H4 (cell line): ENCODE measurements at places on chromosomes 5 and 9. TPM values are rescaled to one million over a fixed set of nuclear protein-coding genes. Genes with fewer than 3 reads are reported as not detected.

DNA sequence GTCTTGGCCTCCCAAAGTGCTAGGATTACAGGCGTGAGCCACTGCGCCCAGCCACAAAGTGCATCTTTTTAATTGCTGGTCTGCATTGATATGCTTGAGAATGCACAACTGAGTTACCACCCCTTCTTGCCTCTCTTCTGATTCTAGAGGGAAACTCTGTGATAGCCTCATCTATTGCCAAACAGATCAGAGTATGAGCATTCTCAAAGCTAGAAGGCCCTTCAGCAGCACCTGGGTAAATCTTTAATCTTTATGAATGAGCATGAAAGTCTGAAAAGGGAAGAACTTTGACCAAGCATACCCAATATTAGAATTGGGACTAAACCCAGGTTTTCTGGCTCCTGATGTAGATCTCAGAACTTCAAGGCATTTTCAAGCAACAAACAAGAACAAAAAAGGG, 298.3 kb upstream of the TNC start:
- no peak for DNase-seq

DNA sequence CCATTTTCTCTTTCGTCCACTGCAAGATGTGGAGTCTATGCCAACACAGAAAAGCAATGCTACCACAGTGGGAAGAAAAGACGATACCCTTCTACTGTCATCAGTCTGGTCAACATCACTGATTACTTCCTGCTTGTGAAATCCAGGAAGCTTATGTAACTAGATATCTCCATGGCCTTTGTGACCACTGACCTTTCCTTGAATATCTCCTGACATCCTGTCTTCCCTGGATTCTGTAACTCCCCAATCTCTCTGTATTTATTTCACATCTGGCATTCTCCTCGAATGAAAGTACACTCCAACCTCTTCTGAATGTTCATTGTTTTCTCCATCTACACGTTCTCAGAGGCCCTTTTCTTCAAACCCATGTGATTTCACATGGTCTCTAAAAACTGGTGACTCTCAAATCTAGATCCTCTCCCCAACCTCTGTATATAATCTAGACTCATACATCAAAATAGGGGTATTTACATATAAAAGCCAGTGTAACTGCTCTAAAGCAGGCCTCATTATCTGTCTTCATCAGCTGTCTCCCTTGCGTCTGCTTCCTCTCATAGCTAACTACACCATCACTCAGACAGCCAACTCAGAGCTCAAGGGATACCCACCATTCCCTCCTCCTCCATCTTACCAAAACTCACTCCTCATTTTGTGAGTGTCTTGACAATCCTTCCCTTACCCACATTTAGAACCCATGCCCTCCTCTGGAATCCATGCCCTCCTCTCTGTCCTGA, 156.8 kb downstream of the SEMA5A start:
- DNase-seq, result no peak

- DNase-seq, result no peak
Observed at GRCh38 chr5:53575101-53575500, 14.7 kb downstream of the NDUFS4 start.

TENT4A gene
- total RNA-seq, result 3.9 and 6.2 TPM in 2 replicates

RELL2 gene
- total RNA-seq, result 4.5 and 8.4 TPM in 2 replicates

- DNase-seq, result no peak
Observed at GRCh38 chr9:23663536-23663935, 162.5 kb downstream of the ELAVL2 start.

GRCh38 chr5:168152660-168153059, 138.8 kb upstream of the WWC1 start:
- DNase-seq, result peak; percentile 52

DNA sequence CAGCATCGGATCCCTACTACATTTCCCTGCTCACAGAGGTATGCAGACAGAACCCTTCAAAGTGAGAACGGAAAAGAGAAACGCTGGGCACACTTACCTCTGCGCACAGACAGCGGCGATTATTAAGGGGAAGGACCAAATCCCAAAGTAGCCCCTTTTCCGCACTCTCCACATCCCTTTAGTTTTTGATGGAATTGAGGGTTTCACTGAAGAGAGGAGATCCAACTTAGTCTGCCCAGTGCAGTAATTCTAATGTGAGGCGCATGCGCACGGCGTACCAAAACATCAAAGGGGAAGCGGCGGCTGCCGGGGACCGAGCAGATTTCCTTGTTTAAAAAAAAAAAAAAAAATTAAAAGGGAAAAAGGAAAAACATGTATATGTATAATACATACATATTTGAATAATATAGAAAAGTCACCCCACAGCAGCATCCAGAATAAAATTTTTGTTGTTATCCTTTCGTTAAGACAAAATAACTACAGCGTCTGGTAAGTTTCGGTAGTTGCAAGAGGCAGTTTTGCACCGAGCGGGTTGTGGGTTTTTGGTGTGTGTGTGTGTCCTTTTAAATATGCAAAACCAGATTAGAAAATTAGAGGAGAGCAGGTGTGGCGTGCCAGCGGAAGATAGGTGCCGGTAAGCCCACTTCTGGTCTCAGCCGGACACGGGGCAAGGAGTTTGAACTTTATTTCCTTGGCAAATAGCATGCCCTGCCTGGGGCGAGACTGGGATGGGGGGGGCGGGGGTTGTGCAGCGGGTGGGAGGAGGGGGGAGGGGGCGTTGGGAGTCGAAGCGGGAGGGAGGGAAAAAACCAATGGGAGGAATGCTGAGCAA, at the start of gene GABRB2:
GABRB2 (minus strand) TSS at position 256 of the 832 bp plus-strand sequence; CDS start at position 174, 82 bp downstream.
- peak; percentile 39 for DNase-seq

DNA sequence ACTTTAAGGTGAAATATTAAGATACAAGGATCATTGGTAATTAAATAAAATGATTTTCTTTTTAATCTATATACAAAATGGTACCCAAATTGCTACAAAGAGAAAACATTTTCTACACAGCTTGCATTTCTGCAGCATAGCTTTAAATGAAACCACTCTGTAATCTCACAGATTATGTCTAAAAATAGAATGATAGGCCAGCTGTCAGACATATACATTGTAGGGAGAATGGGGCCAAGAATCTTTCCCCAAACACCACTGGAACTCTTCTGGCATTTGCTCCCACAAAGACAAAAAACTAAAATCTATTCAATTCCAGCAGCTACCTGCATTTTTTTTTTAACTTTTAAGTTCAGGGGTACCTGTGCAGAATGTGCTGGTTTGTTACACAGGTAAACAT, 124.1 kb upstream of the NR5A1 start:
- DNase-seq, result no peak

DNA sequence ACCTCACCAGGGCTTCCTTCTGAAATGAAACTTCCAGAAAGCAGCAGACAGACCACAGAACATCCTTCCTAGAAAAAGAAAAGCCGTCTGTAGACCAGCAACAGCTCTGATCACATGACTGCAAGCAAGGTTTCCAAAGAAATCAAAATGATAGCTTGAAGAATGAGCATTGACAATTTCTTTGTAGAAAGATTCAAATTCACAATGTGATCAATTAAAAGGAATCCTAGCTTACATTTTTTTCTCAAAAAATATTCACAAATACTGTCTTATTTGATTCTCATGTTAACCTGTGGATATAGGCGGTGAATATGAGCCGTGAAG, 144.9 kb downstream of the MTX3 start:
- DNase-seq, result no peak

GRCh38 chr9:132892400-132892799, 13.7 kb downstream of the SPACA9 start:
- DNase-seq, result no peak
